Activated CD8-positive, alpha-beta T cell treated with anti-CD3 and anti-CD28 coated beads, Interleukin-2, amount 10 ng/mL, durations not matched to agents 7 days and 5 days (primary cell): ENCODE measurements at places on chromosomes 6 and 20.

DNA sequence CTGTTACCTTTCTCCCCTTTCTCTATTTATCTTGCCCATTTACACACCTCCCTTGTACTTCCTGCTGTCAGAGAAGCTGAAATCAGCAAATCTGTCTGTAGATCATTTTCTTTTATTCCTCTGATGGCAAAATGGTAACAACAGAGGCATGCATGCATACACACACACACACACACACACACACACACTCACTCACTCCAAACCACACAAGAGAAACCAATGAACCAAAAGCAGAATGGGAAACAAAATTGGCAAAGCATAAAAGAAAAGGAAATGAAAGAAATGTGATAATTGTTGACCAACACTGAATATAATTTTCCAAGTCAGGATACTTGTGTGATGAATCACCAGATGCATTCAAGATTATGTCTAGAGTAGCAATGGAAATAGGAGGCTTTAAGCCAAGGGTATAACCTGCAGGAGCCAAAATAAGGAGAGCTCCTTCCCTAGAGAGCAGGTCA lies 172.4 kb downstream of the PLCB4 start:
- no peak for DNase-seq

- no peaks in the 10 kb centered on the region for H3K4me1 ChIP-seq
- DNase-seq = no peak
- no peaks in the 10 kb centered on the region for H3K27me3 ChIP-seq
- H3K36me3 ChIP-seq = no peaks in the 10 kb centered on the region
- H3K4me3 ChIP-seq = no peak overlapping the region
These were observed 548.2 kb upstream of the FLRT3 start for GRCh38 chr20:14885661-14886060.

DNA sequence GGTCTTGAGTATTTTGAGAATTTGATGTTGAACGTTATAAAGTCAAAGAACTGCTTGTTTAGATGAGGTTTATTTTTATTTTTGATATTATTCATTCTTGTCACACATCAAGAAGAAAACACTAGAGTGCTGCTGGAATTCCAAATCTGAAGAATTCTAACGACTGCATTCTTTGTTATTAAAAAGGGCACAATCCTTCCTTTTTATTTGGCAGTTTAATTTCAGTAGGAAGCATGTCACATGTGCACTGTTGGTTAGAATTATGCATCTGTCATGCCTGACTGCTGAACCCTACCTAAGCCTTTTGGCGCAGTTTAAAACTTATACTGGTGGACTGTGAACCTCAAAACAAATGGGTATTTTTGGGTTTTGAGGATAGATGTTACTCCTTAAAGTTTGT lies 4.0 kb downstream of the ID4 start:
- peaks cover 3% of the 10 kb centered on the region for H3K4me1 ChIP-seq
- no peak overlapping the region for H3K27ac ChIP-seq
- peaks cover 40% of the 10 kb centered on the region for H3K27me3 ChIP-seq
- no peak for DNase-seq
- no peak overlapping the region for H3K4me3 ChIP-seq

- peaks cover 13% of the 10 kb centered on the region for H3K27me3 ChIP-seq
- H3K4me1 ChIP-seq = no peaks in the 10 kb centered on the region
- no peak overlapping the region for H3K27ac ChIP-seq
- DNase-seq = no peak
- no peak overlapping the region for H3K4me3 ChIP-seq
These were observed 22.7 kb upstream of the BMP6 start for GRCh38 chr6:7703148-7703680.

- no peaks in the 10 kb centered on the region for H3K27me3 ChIP-seq
- H3K4me3 ChIP-seq = no peak overlapping the region
- DNase-seq = no peak
- no peaks in the 10 kb centered on the region for H3K36me3 ChIP-seq
- H3K27ac ChIP-seq = no peak overlapping the region
- H3K4me1 ChIP-seq = no peaks in the 10 kb centered on the region
These were observed 55.1 kb upstream of the SAMD5 start for GRCh38 chr6:147453361-147453760.

- H3K4me3 ChIP-seq = no peak overlapping the region
- H3K36me3 ChIP-seq = no peaks in the 10 kb centered on the region
- no peak for DNase-seq
- no peak overlapping the region for H3K27ac ChIP-seq
These were observed 7.3 kb upstream of the RNF24 start for GRCh38 chr20:4022386-4023286.

DNA sequence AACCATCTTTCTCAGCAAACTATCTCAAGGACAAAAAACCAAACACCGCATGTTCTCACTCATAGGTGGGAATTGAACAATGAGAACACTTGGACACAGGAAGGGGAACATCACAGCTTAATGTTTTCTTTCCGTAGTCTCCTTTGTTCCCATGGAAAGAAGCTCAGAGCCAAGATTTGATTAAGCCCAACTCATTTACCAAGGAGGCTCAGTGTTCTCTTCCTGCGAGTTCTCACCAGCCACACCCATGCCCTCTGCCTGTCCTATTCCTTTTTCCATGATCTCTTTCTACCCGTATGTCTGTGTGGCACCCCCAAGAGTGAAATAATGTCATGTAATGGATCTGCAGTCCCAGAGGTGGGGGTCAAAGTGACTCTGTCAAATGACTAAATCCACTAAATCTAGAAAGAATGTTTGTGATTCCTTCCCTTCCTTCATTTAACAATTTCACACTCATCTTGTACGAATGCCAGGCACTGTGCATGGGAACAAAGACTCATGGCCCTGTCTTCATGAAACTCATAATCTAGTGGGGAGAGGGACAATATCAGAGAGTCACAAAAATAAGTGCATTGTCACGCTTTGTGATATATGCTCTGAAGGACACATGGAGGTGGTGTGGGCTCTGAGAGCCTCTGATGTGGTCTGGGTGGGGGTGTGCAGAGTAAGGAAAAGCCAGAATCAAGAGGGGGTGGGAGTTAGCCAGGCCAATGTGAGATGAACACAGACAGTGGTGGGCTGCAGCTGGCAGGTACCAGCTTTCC lies 292.1 kb downstream of the CDC5L start:
- peak; percentile 10 for DNase-seq
- H3K36me3 ChIP-seq = no peaks in the 10 kb centered on the region

- H3K4me3 ChIP-seq = no peak overlapping the region
- no peaks in the 10 kb centered on the region for H3K36me3 ChIP-seq
- no peak for DNase-seq
- no peak overlapping the region for H3K27ac ChIP-seq
- H3K27me3 ChIP-seq = no peaks in the 10 kb centered on the region
- peaks cover 3% of the 10 kb centered on the region for H3K4me1 ChIP-seq
These were observed 170.0 kb upstream of the AGPAT4 start for GRCh38 chr6:161443848-161444247.

DNA sequence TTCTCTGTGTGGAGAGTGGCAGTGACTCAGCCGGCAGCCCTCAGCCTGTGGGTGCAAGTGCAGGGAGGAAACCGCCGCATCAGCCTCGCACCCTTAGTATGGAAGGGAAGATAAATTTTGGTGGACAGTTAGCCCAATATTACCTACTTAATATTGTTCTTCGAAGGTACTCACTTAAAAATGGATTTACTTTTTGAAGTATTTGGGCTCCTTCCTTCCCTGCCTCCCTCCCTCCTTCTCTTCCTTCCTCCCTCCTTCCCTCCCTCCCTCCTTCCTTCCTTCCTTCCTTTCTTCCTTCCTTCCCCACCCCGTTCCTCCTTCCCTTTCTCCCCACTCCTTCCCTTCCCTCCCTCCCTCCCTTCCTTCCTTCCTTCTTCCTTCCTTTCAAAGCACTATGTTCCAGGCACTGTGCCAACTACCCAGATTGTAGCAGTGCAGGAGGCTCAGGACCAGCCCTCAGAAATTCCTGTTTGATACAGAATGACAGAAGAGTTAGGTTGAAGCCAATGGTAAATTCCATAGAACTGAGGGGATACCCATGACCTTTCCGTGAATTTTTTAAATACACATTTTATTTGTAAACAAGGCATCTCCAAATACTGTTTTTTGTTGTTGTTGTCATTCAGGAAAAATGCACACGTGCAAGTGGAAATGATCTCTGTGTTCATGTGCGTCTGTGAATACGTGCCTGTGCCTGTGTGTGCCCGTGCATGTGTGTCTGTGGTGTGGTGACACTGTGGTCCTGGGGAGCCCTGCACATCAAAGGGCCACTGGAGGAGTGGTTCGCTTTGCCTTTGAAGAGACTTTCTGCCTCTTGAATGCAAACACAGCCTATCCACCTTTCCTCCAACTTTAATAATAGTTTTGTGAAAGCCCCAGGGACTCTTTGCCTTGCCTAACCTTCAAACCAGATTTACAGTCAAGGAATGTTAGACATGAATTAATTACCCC lies 141.7 kb downstream of the EDN3 start:
- H3K4me1 ChIP-seq = peaks cover 7% of the 10 kb centered on the region
- H3K36me3 ChIP-seq = no peaks in the 10 kb centered on the region
- no peak overlapping the region for H3K4me3 ChIP-seq
- H3K27me3 ChIP-seq = peaks cover 46% of the 10 kb centered on the region

- H3K4me1 ChIP-seq = no peaks in the 10 kb centered on the region
- no peaks in the 10 kb centered on the region for H3K36me3 ChIP-seq
- no peak overlapping the region for H3K4me3 ChIP-seq
- H3K27ac ChIP-seq = no peak overlapping the region
- no peak for DNase-seq
- H3K27me3 ChIP-seq = no peaks in the 10 kb centered on the region
These were observed 188.2 kb downstream of the PRKN start for GRCh38 chr6:162539321-162539720.

DNA sequence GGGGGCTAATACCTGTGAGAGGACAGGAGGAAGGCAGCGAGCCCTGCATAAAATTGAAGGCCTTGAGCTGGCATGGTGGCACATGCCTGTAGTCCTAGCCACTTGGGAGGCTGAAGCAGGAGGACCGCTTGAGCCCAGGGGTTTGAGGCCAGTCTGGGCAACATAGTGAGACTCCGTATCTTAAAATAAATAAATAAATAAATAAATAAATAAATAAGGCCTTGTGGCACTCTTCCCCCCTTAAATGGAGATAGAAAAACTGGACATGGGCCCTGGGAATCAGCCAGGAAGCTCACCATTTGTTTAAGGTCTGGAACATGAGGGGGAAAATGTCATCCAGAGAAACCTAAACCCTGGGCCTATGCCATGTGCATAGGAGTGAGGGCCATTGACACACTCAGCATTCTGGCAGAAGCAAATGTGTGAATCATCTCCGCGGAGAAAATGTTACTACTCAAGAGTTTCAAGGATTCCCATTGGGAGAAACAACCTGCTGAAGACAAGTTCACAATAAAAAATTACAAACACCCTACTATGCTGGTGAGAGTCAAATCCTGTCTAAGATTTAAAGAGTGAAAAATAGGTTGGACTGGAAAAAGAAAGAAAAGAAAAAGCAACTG lies 51.9 kb upstream of the UBR2 start:
- no peak for DNase-seq
- H3K27me3 ChIP-seq = peaks cover 3% of the 10 kb centered on the region
- H3K4me3 ChIP-seq = no peak overlapping the region
- no peaks in the 10 kb centered on the region for H3K4me1 ChIP-seq

- H3K4me3 ChIP-seq = no peak overlapping the region
- DNase-seq = no peak
These were observed 17.4 kb upstream of the CSE1L start for GRCh38 chr20:49028684-49029083.

GRCh38 chr6:143060806-143061596 lies at the start of gene AIG1:
Gene AIG1, plus strand, starts transcription at chr6:143060889. Its CDS starts 37 bp downstream, at chr6:143060926.
- peak within 1 kb of the TSS; percentile 94 for H3K27ac ChIP-seq
- DNase-seq = peak; percentile 73
- H3K4me1 ChIP-seq = peaks cover 25% of the 10 kb centered on the region
- no peaks in the 10 kb centered on the region for H3K36me3 ChIP-seq
- H3K4me3 ChIP-seq = peak within 1 kb of the TSS; percentile 90
- H3K27me3 ChIP-seq = no peaks in the 10 kb centered on the region
